ENCODE measurements at places on chromosomes 7 and 10. TPM values are rescaled to one million over a fixed set of nuclear protein-coding genes. Genes with fewer than 3 reads are reported as not detected.

MRC1 gene
- 0.21 TPM for total RNA-seq

PON3 gene
- not detected for total RNA-seq

ASB10 gene
- total RNA-seq: not detected

NFE2L3 gene
- total RNA-seq: 7.8 TPM

GSDME gene
- total RNA-seq: 0.84 TPM

COL1A2 gene
- total RNA-seq: 0.52 TPM

MCM10 gene
- total RNA-seq: 0.42 TPM

FAM237B gene
- total RNA-seq: not detected

C10orf71 gene
- total RNA-seq: not detected

OAT gene
- total RNA-seq: 74.1 TPM

TLX1 gene
- not detected for total RNA-seq

BTBD16 gene
- total RNA-seq: not detected

PALD1 gene
- 0.52 TPM for total RNA-seq

SFTPA2 gene
- total RNA-seq: not detected

SPDYE9 gene
- total RNA-seq: not detected

TMEM184A gene
- total RNA-seq: not detected

INA gene
- total RNA-seq: 0.10 TPM

LRRC18 gene
- total RNA-seq: not detected

GDF2 gene
- total RNA-seq: not detected

IMPDH1 gene
- 39.7 TPM for total RNA-seq

TMEM229A gene
- not detected for total RNA-seq

UTF1 gene
- not detected for total RNA-seq

ACSL5 gene
- total RNA-seq: 13.3 TPM

ANKRD22 gene
- total RNA-seq: 0.31 TPM

DNAJC12 gene
- not detected for total RNA-seq

GPR15LG gene
- total RNA-seq: not detected

GIMAP8 gene
- 4.2 TPM for total RNA-seq

ZNRF2 gene
- 34.1 TPM for total RNA-seq

LMOD2 gene
- not detected for total RNA-seq

ENTPD1 gene
- total RNA-seq: 30.1 TPM

Measured in mononuclear cell (primary cell).